ENCODE measurements at places on chromosomes 16 and 17. TPM values are rescaled to one million over a fixed set of nuclear protein-coding genes. Genes with fewer than 3 reads are reported as not detected.
A peak's percentile ranks its signal among the peaks of the same experiment; 100 is the strongest.

DNA sequence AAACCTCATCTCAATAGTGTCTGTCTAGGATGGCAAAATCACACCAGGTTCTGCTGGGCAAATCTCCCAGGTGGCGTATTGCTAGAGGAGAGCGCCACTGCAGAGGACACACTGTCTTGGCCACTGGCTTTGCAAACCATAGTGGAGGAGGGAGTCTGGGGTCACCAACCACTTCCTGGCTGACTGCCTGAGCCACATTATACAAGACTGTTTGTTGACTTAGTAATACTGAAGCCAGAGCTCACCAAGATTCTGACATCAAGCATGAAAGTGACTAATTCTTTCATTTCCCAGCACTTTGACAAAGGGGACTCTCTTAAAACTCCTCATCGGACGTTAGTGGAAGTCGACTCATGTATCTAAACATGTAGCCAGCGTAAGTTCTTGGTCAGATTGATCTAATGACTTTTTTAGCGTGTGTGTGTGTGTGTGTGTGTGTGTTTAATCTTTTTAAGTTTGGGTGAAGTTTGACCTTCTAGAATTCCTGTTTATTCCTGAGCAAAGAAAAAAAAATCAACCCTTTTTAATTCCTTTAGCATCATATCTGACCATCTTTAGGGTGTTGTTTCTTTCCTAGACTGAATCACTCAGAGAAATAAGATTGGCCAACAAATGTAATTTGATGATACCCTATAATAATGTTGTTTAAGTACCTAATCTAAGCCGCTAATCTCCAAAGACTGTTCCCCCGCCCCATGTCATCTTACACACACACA, 13.7 kb downstream of the PITPNC1 start:
- DNase-seq: peak; percentile 4

Gene SLFN14
- total RNA-seq: 0.31 TPM

DNA sequence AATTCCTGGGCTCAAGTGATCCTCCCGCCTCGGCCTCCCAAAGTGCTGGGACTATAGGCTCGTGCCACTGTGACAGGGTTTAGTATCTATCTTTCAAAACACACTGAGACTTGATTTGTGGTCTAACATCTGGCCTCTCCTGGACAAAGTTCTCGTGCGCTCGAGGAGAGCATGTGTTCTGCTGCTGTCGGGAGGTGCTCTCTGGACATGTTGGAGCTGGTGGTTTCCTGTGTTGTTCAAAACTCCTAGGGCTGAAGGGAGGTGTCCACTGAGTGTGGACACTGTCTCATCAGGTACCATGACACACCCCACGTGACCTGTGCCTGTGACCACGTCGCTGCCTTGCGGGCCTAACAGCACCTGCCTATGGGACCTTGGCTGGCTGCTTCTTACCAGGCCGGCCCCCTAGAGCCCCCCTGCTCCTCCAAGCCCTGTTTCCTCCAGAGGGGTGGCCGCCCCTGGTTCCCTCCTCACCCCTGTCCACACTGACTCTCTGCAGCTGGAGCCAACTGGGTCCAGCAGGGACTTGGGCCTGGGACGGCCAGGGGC, 5.6 kb downstream of the RFNG start:
- no peak for DNase-seq

Gene KREMEN2
- total RNA-seq: not detected

GRCh38 chr16:67561824-67562525, 351 bp upstream of the CTCF start:
- peak; percentile 98 for DNase-seq

GRCh38 chr16:22022151-22022550, 14.2 kb downstream of the MOSMO start:
- no peak for DNase-seq

DNA sequence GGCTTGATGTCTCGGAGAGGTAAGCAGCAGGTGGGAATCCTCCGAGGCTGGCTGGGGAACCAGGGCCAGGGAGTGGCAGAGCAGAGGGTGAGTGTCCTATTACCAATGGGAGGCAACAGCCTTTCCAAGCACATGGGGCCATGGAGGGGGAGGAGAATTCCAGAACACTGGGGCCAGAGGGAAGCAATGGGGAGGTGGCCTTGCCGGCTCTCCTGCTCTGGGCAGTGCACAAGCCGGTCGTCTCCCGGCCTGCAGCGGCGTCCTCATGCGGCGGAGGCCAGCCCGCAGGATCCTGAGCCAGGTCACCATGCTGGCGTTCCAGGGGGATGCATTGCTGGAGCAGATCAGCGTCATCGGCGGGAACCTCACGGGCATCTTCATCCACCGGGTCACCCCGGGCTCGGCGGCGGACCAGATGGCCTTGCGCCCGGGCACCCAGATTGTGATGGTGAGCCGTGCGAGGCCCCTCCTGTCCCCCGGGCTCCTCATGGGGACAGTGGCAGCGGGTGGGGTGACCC, 21.9 kb downstream of the SGSH start:
- no peak for DNase-seq

- no peak for DNase-seq
Observed at GRCh38 chr17:29162909-29163341, 17.3 kb downstream of the MYO18A start.

GRCh38 chr17:7462474-7463371, 16.7 kb downstream of the ZBTB4 start:
- DNase-seq: no peak

Gene CRHR1
- 6.6 TPM for total RNA-seq

- no peak for DNase-seq
Observed at GRCh38 chr16:10617662-10618420, 37.4 kb upstream of the EMP2 start.

Gene ABCC11
- total RNA-seq: 0.16 TPM

GRCh38 chr16:67992661-67993206, 6.5 kb downstream of the DPEP2 start:
- DNase-seq: no peak

GRCh38 chr16:26993511-26993910, 73.2 kb upstream of the C16orf82 start:
- DNase-seq: no peak

Gene ALOXE3
- 0.47 TPM for total RNA-seq

DNA sequence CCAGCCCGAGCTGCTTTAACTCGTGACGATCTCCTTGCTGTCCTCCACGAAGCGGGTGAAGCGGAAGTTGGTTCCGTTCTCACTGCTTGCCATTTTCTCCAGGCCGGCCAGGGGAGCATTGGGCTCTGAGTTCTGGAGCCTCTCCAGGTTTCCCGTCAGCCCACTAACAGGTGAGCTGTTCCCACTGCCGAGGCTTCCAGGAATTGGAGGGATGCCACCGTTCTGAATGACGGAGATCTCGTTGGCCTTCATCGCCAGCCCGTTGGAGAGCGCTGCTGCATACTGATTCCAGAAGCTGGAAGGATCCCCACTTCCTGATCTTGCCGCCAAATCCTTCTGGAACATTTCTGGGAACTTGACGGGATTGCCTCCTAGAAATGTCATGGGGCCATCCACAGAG, 14.0 kb downstream of the SALL1 start:
- DNase-seq: no peak

- DNase-seq: peak; percentile 33
Observed at GRCh38 chr16:56332464-56333079, 92.8 kb downstream of the AMFR start.

Gene PAGR1
- total RNA-seq: 10.8 TPM

DNA sequence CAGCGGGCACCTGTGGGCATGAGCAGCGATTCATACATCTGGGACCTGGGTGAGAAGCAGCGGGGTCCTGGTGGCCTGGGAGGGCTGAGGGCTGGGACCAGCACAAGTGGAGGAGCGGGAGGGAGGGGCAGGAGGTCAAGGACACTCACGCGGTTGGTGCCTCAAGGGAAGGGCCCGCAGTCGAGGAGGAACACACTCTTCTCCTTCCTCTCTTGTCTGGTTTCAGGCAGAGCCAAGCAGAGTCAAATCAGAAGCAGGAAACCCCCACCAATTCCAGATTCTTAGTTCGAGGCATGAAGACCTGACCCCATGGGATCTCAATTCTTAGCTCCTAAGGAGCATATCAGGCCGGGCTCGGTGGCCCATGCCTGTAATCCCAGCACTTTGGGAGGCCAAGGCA, 15.7 kb downstream of the DNAI2 start:
- DNase-seq: no peak

DNA sequence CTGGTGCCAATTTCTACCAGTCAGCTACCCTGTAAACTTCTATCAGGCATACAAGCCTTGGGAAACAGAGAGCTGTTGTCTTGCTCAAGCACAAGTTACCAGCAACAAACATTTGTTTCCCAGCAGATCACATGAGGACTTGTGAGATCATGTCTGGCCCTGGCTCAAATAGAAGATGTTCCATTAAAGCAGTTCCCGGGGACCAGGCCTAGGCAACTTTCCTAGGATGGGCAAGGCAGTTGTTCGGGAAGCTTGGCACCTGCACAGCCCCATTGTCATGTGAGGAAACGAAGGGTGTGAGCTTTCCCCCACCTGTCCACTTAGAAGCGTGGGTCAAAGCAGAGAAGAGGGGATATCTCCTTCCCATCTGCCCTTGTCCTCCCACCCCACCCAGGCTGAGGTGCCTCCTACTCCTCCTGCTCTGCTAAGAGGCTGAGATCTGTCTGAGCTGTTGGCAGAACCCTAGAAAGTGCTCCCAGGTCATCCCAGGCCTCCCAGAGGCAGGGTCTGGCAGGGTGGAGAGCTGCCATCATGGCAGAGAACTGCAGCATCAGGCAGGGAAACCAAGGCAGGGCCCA, 11.2 kb upstream of the SLC47A2 start:
- peak; percentile 76 for DNase-seq

DNA sequence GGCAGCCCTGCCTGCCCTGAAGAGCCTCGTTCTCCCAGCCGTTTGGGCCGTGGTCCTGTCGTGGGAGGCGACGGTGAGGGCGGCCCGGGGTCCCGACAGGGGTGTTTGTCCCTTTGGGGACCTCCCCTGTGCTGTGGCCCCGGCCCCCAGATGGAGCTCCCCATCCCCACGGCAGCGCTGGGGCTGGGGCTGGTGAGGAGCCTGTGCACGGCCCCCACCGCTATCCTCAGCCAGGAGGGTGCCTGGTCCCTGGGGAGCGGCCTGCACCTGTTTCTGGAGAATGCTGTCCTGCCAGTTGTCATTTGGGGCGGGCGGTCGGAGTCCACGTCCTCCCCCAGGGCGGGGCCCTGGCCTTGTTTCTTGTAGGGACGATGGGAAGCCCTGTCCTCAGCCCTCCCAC, 6.6 kb downstream of the CAPN15 start:
- DNase-seq: no peak

- DNase-seq: no peak
Observed at GRCh38 chr17:11279776-11280344, 38.8 kb downstream of the SHISA6 start.

Gene CDH1
- total RNA-seq: 1.1 TPM

DNA sequence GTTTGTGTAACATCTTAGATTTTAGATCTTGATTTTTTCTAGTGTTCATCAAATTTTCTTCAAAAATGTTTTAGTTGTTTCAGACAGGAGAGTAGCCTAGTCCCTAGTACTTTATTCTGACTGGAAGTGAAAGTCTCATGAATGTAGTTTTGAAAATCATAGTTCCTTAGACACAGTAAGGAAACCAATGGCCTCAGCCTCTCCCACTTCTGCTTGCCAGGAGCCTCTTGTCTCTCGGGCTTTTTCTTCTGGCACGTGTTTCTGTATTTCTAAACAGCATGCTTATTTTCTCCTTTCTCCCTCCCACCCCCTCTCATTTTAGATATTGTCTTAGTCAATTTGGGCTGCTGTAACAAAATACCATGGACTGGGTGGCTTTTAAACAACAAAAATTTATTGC, 9.8 kb downstream of the SLFN5 start:
- DNase-seq: no peak

DNA sequence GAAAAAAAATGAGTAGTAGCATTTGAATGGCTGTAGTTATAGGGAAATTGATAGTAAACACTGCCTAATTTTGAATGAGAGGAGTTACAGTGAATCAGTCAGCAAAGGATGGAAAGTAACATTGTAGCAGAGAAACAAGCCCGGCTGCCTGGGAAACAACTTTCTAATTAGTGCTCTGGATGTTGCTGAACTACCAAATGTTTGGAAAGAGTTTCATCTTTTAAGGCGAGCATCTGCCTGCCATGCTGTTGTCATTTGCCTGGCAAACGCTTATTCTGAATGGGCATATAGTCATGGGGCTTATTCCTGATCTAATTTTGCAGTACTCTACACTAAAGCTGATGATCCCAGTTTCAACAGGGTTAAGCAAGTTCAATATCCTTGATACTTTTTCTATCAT, 138.6 kb downstream of the CDH11 start:
- DNase-seq: no peak

All from occipital lobe (tissue), 3 donors.